Stimulated activated CD4-positive, alpha-beta T cell treated with anti-CD3 and anti-CD28 coated beads, Interleukin-15, amount 100 ng/mL, for 48 hours (primary cell): ENCODE measurements at places on chromosomes 1 and 21.

DNA sequence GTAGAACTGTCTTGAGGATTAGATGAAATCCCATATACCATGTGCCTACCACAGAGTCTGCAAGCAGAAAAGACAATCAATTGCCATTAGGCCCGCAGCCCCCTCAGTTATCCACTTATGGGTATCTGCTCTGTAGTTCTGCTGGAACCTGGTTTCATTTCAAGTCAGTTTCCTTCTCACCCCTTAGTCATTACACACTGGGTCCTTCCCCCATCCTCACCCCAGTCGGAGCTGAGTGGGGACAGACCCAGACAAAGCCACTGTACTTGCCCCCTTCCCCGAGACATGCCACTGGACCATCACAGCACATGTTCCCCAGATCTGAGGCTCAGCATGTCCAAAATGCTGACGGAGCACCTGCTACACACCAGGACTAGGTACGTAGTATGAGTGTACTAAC, 21.2 kb downstream of the PGLYRP3 start:
- no peak for DNase-seq

DNA sequence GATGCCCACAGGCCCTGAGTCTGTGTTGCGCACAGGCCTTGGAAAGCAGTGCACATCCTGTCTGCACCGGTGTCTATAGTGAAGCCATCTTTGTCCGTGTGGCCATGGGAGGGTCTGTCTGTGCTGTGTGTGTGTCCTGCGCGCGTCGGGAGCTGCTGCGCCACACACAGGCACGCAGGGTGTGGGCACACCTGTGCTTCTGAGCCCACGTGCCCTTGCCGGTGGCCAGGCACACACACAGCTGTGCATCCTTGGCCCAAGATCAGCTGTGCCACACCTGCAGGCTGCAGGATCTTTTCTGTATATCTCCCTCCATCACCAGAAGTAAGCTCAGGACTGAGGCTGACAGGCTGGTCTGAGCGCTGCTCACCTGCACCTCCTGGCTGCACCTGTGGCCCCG, 3.2 kb upstream of the SAMD11 start:
- no peak for DNase-seq

- no peak for DNase-seq
Measured at GRCh38 chr1:41674522-41674921, 190.0 kb upstream of the EDN2 start.

- no peak for DNase-seq
Measured at GRCh38 chr1:10672343-10673050, 123.9 kb downstream of the CASZ1 start.

- no peak for DNase-seq
Measured at GRCh38 chr1:13642306-13643004, 57.5 kb upstream of the PRDM2 start.

DNA sequence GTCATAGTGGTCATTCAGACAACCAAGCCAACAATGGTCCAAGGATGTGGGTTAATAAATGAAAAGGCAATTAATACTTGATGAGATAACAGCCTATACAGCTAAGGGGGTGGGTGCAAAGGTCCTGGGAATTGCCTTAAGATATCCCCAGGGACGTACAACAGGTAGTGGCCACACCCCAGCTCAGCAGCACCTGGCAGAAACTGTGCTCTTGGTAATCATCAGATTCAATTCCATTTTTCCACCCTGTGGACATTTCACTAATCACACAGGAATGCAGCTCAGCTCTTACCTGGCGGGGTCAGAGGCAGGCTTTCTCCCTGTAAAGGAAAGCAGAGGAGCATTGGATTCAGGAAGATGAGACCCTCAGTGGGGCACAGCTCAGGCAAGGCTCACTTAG, 32.9 kb downstream of the FCRL5 start:
- no peak for DNase-seq

DNA sequence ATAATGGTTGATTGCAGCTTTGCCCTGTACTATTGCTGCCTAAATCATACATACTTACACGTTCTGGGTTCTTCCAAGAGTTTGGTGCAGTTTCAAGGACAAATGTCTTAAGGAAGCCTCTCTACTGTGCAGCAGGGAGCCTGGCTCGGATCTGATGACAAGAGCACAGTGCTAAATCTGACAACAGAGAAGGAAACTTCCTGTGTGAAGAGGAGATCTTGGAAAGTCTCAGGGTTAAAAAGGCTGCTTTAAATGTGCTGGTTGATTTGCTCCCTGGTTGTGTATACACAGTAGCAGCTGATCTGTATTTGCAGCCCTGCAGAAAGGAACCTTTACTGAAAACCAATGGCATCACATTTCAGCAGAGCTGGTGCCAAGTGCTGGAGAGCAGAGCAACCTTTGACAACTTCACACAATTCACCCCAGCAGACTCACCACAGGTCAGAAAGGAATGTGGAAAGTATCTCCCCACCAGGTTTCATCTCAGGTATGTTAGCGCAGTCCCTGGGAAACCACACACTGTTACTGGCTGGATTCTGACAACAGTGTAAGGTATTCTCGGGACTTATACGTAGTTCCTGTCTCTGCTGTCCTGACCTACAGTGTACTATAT, 355.0 kb upstream of the ESRRG start:
- no peak for DNase-seq

DNA sequence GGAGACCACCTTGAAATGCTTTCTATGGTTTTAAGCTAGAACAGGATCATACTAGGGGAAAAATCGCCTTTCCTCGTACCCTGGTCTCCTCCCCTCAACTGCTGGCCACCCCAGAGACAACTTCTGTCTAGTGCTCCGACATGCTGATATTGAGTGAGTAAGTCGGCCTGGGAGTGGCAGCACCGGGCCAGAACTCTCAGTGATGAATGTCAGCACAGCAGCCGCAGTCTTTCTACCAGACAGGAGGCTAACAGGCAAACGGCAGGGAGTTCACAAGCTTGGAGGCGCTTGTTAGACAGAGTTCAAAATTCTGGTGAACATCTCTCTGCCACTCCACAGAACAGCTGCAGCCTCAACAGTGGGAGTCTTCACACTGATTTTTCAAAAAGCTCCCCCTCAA, 716.9 kb downstream of the ADGRL2 start:
- no peak for DNase-seq

- DNase-seq = no peak
Measured at GRCh38 chr21:45901061-45901690, 80.4 kb upstream of the COL6A1 start.

DNA sequence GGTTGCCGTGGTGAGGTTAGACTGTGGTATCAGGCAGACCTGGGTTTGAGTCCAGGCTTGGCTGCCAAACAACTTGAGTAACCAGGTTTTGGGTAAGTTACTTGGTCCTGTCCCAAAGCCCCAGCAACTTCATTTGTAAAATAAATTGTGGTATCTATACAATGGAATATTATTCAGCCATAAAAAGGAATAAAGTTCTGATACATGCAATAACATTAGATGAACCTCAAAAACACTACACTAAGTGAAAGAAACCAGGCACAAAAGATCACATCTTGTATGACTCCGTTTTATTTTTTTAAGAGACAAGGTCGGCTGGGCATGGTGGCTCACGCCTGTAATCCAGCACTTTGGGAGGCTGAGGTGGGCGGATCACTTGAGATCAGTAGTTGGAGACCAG, 16.4 kb upstream of the MIXL1 start:
- no peak for DNase-seq

- DNase-seq = no peak
Measured at GRCh38 chr1:193634876-193635275, 448.5 kb upstream of the B3GALT2 start.

DNA sequence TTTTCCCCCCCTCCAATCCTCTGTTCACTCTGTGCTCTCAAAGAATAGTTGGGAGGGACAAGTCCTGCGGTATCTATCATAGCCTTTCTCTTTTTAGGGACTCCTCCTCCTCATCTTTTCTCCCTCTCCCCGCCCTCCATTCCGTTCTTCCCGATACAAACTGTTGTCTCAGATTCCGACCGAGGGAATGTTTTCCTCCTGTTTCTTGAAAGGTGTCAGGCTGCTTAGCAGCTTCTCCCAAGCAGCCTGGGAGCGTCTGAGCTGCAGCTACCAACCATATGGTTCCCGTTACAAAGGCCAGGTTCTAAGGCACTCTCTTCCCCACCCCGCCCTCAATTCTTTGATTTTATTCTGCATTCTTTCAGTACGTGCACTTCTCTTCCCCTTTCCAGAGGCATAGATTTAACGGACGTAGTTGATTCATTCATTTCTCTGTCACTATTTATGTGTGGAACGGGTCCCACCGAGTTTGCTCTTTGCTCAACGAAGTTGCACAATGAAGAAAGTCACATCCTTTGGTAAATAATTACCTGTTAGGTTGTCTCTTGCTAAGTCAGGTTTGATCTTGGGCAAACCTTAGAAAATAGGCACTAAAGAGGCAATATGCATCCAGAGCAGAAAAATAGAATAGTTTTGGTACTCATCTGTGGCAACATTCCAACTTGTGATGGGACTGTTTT, 2.8 kb downstream of the ADGRL2 start:
- no peak for DNase-seq

- no peak for DNase-seq
Measured at GRCh38 chr1:201396861-201397464, 2.2 kb downstream of the LAD1 start.

DNA sequence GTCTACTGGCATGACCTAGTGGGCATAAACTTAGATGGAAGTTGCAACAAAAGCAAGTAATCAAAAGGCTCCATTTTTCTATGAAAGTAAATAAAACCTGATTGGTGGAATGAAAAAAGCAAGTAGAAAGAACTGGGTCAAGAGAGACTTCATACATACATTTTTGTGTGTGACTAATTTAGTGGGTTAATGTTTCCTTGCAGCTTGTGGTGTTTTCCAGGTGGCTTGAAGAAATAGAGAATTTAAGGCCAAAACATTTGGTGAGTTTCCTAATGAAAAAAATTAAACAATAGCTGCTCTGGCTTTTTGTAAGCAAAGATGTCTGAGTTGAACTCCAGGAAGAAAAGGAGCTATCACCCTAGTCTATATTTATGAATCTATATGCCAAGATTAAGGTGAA, 71.0 kb downstream of the ZC3H11B start:
- no peak for DNase-seq

- no peak for DNase-seq
Measured at GRCh38 chr21:41711416-41712007, 55.3 kb downstream of the RIPK4 start.

DNA sequence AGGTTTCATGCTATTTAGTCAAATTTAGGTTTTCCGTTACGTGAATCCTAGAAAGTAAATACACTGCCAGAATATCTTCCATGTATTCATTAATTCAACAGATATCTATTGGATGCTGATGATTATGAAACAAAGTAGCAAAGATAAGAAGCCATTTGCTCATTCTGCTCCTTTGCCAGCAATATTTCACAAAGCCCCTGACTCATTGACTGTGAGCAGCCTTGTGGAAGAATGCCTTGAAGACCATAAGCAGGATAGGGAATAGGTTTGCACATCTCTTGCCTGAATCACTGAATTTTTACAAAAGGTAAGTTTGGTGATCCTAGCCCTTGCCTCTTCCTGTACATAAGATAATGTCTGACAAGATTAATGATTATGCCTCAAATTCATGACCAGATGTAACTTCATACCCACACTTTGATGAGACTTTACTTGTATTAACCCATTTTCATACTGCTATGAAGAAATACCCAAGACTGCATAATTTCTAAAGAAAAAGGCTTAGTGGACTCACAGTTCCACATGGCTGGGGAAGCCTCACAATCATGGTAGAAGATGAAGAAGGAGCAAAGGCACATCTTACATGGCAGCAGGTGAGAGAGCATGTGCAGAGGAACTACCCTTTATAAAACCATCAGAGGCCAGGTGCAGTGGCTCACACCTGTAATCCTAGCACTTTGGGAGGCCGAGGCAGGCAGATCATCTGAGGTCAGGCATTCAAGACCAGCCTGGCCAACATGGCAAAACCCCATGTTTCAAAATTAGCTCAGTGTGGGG, 1.6 kb upstream of the PIGK start:
- no peak for DNase-seq

- no peak for DNase-seq
Measured at GRCh38 chr1:243595527-243596210, 254.4 kb downstream of the AKT3 start.

GRCh38 chr21:36236052-36236730, 79.6 kb downstream of the DOP1B start:
- no peak for DNase-seq

DNA sequence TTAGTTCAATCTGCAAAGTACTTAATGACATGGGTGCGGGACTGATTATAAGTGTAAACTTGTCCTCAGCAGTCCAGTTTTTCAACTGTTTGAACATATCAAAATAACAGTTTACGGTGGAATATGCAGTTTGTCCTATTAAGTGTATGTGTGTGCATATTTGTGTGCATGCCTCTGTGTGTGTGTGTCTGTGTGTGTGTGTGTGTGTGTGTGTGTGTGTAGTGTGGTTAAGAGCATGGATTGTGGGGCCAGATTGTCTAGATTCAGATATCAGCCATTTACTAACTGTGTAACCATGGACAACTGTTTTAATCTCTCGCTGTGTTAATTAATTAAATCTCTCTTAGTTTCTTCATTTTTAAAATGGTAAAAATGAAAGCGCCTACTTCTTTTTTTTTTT, 39.0 kb downstream of the NEXN start:
- no peak for DNase-seq

- no peak for DNase-seq
Measured at GRCh38 chr1:155022136-155022926, 11.2 kb downstream of the DCST2 start.

GRCh38 chr1:34906756-34907155, 22.7 kb downstream of the DLGAP3 start:
- no peak for DNase-seq

GRCh38 chr1:200872446-200873115, at the start of gene GPR25:
Gene GPR25 (plus strand): TSS chr1:200872981. CDS start chr1:200873038, 57 bp downstream.
- no peak for DNase-seq

- DNase-seq = no peak
Measured at GRCh38 chr21:37811711-37812110, 104.5 kb downstream of the KCNJ6 start.

DNA sequence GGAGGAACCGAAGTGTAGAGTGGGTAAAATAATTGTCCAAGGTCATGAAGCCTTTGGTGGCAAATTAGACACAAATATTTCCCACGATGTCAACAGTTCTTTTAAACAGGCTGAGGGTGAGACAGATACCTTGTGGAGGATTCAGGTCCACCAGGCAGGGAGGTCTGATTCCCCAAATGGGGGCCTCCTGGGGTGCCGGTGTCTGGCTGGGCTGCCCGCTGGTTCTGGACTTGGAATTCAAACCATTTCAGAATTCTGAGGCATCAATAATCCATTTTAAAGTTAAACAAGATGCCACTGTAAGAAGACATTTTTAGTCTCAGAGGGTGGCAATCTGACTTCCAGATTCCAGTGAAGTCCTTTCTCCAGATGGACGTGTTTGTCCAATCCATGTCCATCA, 15.5 kb downstream of the KCNA10 start:
- no peak for DNase-seq

- DNase-seq = no peak
Measured at GRCh38 chr1:168767894-168768584, 39.0 kb upstream of the DPT start.

GRCh38 chr1:85203573-85204171, 2.9 kb upstream of the SYDE2 start:
- no peak for DNase-seq
